ENCODE measurements at places on chromosomes 3 and 15.

DNA sequence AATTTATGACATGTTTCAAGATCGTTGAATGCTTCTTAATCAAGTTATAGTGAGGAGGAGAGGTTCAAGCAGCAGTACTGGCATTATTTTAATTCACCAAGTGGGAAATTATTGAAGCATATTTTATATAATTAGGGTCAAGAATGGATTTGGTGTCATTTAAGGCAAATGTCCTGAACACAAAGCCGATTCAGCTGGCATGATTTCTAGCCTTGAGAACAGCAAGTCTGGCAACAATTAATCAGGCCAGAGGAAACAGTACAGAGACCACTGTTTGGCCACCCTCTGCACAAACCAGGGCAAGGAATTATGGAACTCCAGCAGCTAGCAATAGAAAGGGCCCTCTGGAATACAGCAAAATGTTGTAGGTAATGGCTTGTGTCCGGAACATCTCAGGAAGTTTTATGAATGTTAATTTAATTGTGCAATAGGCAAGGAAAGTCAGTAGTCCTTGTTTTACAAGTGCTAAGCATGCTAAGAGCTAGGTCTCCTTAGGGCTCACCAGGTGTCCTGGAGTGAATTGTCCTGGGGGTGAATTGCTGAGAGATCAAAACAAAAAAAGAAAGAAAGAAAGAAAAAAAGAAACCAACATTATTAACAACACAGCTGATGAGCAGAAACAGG, 38.7 kb upstream of the SNRK start:
- DNase-seq, result no peak

GRCh38 chr15:59896663-59897074, 107.4 kb upstream of the FOXB1 start:
- no peak for DNase-seq

DNA sequence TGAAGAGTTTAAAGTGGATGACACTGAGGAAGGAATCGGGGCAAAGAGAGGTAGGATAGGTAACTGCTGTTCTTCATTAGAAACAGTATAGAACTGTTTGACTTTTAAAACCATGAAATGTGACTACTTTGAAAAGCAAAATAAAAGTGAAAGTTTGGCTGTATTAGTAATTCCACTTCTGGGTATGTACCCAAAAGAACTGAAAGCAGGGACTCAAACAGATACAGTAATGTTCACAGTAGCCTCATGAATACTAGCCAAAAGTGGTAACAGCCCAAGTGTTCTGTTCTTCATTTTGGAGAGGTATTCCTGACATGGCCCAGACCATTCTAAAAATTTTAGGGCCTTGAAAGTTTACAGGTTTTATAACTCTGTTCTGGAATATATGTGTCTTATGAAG, 1055.4 kb downstream of the TBL1XR1 start:
- no peak for DNase-seq

DNA sequence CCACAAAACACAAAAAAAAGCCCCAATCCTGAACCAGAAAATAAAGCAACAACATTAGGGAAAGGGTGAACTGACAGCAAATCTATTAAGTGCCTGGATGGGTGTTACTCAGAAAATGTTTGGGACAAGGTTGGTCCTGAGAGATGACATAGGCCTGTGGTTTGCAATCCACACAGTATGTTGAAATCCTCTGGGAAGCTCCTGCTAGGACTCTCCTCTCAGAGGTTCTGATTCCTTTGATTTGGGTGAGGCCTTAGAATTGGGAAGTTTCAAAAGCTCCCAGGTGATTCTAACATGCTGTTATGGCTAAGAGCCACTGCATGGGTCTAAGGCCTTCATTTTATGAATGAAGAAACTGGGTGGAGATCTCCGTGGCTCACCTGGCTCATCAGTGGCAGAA, 18.4 kb downstream of the CLDN1 start:
- DNase-seq, result no peak

GRCh38 chr3:152403632-152404066, 134.9 kb downstream of the MBNL1 start:
- no peak for DNase-seq

GRCh38 chr15:80988148-80988796, 1.3 kb downstream of the MESD start:
- DNase-seq, result no peak

All from activated T-helper 1 cell treated with anti-CD3 and anti-CD28 coated beads, Interleukin-2, amount 50 U/mL, for 16 hours (primary cell).